Ascending aorta (tissue), 2 donors: ENCODE measurements at places on chromosomes 5 and 9. TPM values are rescaled to one million over a fixed set of nuclear protein-coding genes. Genes with fewer than 3 reads are reported as not detected.
A peak's percentile ranks its signal among the peaks of the same experiment; 100 is the strongest.

Gene S100Z
- total RNA-seq = not detected

Gene MUSK
- total RNA-seq = not detected

Gene PCDHB5
- total RNA-seq = 61.8 TPM

Gene TRIM7
- total RNA-seq = 6.1 TPM

Gene PCDHGA10
- total RNA-seq = 4.4 TPM

Gene IL5
- total RNA-seq = not detected

Gene COL5A1
- total RNA-seq = 99.6 TPM

Gene ANXA1
- total RNA-seq = 261 TPM

Gene VLDLR
- total RNA-seq = 4.9 TPM

GRCh38 chr5:34847056-34847455 lies 8.1 kb downstream of the TTC23L start:
- no peak for DNase-seq
- H3K4me3 ChIP-seq = no peak overlapping the region
- no peaks in the 10 kb centered on the region for H3K36me3 ChIP-seq
- no peak overlapping the region for H3K27ac ChIP-seq
- no peaks in the 10 kb centered on the region for H3K4me1 ChIP-seq
- no peaks in the 10 kb centered on the region for H3K27me3 ChIP-seq

GRCh38 chr9:125556046-125556721 lies 150.8 kb downstream of the MAPKAP1 start:
- H3K4me3 ChIP-seq = no peak overlapping the region
- peaks cover 2% of the 10 kb centered on the region for H3K4me1 ChIP-seq
- H3K27ac ChIP-seq = no peak overlapping the region
- no peaks in the 10 kb centered on the region for H3K27me3 ChIP-seq
- H3K36me3 ChIP-seq = peaks cover 5% of the 10 kb centered on the region

- peaks cover 17% of the 10 kb centered on the region for H3K4me1 ChIP-seq
- no peak for DNase-seq
- no peaks in the 10 kb centered on the region for H3K27me3 ChIP-seq
- no peak overlapping the region for H3K4me3 ChIP-seq
- H3K36me3 ChIP-seq = peaks cover 2% of the 10 kb centered on the region
Measured at GRCh38 chr9:137025517-137025966, 2.5 kb downstream of the ABCA2 start.

- no peak for DNase-seq
- no peak overlapping the region for H3K4me3 ChIP-seq
- no peaks in the 10 kb centered on the region for H3K36me3 ChIP-seq
- H3K27me3 ChIP-seq = no peaks in the 10 kb centered on the region
- no peak overlapping the region for H3K27ac ChIP-seq
Measured at GRCh38 chr9:7676609-7677156, 122.9 kb downstream of the DMAC1 start.

DNA sequence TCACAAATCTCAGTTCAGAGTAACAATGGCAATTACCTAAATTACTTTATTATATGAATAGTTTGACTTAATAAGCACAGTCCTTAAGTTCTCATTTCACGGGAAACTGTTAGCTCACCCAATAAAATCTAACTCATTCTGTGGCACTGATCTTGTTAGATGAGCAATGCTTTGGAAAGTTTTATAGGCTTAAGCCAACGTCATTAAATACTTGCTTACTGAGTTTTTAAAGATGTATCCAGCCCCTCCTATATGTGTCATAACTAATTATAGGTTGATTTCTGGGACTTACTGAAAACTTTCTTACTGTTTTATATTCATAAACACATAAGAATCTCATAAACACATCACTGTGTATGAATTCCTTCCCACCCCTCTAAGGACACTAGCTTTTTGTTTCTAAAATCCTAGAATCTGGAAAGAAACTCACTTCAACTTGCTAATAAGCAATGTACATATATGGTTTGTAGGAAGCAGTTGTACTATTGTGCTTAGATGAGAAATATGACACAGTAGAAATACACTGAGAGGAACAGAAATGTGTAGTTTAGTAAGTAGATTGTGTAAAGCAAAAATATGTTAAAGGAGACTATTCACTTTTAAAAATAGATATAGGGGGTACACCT lies 14.1 kb upstream of the MARCOL start:
- no peaks in the 10 kb centered on the region for H3K36me3 ChIP-seq
- no peak overlapping the region for H3K27ac ChIP-seq
- no peaks in the 10 kb centered on the region for H3K4me1 ChIP-seq
- DNase-seq = no peak
- H3K4me3 ChIP-seq = no peak overlapping the region
- H3K27me3 ChIP-seq = no peaks in the 10 kb centered on the region

DNA sequence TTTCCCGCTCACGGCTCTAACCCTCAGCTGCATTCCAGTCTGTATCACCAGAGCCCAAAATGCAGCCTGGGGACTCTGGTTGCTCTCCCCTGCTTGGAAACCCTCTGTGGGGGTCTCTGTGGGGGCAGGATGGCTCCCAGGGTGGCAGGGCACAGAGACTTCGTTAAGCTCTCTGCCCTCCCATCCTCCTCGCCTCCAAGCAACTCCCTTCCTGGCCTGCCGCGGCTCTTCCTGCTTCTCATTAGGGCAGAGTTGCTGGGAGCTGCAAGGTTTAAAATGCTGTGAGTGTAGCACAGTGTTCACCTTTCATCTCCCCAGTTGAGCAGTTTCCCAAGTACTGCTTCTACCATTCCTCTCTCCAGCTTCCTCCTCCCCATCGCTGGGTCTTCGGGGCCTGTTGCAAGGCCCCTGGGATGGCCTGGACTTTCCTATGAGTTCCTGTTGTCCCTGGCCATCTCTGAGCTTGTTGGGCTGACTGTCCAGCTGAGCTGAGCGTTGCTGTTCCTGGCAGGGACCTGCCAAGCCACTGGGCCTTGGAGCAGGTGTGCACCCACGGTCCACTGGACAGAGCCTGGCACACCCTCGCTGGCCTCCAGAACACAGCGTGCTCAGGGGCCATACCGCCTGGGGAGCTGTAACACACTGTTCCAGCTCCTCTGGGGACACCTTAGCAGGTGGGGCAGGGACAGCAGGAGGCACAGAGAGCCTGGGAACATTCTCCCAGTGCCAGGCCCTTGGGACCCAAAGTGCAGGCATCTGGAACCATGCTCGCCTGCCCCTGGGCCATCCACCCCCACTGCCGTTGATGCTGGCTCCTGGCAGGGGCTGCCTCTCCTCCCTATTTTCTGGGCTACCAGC lies 188.4 kb downstream of the C9orf50 start:
- H3K27ac ChIP-seq = peak overlapping the region; percentile 34
- no peaks in the 10 kb centered on the region for H3K36me3 ChIP-seq
- no peak for DNase-seq
- no peaks in the 10 kb centered on the region for H3K27me3 ChIP-seq

GRCh38 chr9:83032065-83032625 lies 30.8 kb downstream of the RASEF start:
- no peaks in the 10 kb centered on the region for H3K27me3 ChIP-seq
- no peak overlapping the region for H3K4me3 ChIP-seq
- H3K27ac ChIP-seq = no peak overlapping the region
- DNase-seq = no peak
- no peaks in the 10 kb centered on the region for H3K4me1 ChIP-seq

- H3K27me3 ChIP-seq = no peaks in the 10 kb centered on the region
- no peak overlapping the region for H3K4me3 ChIP-seq
- H3K4me1 ChIP-seq = peaks cover 9% of the 10 kb centered on the region
Measured at GRCh38 chr5:59864718-59865117, 28.8 kb downstream of the PDE4D start.

DNA sequence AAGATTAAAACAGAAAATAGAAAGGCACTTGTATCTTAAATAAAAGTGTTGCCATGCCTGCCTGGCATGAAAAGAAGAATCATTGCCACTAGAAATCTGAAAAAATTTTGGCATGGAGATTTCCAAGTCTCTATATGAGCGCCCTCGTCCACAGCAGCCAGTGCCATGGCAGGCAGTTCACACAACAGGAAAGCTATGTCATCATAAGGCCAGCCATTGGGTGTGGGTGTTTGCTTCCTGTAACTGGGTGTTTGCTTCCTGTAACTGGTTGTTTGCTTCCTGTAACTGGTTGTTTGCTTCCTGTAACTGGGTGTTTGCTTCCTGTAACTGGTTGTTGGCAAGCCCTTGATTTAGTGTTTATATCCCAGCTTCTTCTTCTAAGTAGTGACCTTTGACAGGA lies 446.7 kb downstream of the IRX1 start:
- H3K4me3 ChIP-seq = no peak overlapping the region
- no peaks in the 10 kb centered on the region for H3K4me1 ChIP-seq
- no peak for DNase-seq
- H3K27ac ChIP-seq = peak overlapping the region; percentile 51
- H3K27me3 ChIP-seq = no peaks in the 10 kb centered on the region

DNA sequence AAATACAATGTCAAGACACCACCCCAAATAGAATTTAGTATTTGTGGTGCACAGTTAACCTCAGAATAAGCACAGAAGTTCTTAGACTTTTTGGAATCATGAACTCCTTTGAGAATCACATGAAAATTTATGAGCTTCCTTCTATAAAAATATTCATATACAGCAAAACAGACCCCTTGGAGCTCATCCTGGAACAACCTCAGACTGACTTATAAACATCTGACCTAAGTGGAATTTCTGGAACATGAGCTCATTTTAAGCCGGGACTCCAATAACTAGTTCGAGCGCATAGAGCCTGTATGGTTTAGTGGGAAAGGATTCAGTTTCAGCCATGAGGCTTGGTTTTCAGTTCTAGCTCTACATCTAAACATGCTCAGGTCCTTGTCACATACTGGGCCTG lies 192.3 kb downstream of the DEPDC1B start:
- H3K36me3 ChIP-seq = no peaks in the 10 kb centered on the region
- no peaks in the 10 kb centered on the region for H3K4me1 ChIP-seq
- DNase-seq = no peak
- no peak overlapping the region for H3K4me3 ChIP-seq
- peak overlapping the region; percentile 71 for H3K27ac ChIP-seq

- H3K27ac ChIP-seq = peak overlapping the region; percentile 86
- peaks cover 14% of the 10 kb centered on the region for H3K36me3 ChIP-seq
- peak overlapping the region; percentile 31 for H3K4me3 ChIP-seq
- peaks cover 5% of the 10 kb centered on the region for H3K4me1 ChIP-seq
Measured at GRCh38 chr5:142118155-142118686, 9.6 kb downstream of the NDFIP1 start.

- no peak for DNase-seq
- H3K27me3 ChIP-seq = no peaks in the 10 kb centered on the region
- H3K27ac ChIP-seq = no peak overlapping the region
- H3K4me1 ChIP-seq = no peaks in the 10 kb centered on the region
- H3K36me3 ChIP-seq = no peaks in the 10 kb centered on the region
Measured at GRCh38 chr9:71824257-71824656, 55.9 kb upstream of the CEMIP2 start.

GRCh38 chr5:102411-103043 lies 10.6 kb downstream of the PLEKHG4B start:
- no peaks in the 10 kb centered on the region for H3K36me3 ChIP-seq
- H3K4me3 ChIP-seq = no peak overlapping the region
- DNase-seq = no peak

DNA sequence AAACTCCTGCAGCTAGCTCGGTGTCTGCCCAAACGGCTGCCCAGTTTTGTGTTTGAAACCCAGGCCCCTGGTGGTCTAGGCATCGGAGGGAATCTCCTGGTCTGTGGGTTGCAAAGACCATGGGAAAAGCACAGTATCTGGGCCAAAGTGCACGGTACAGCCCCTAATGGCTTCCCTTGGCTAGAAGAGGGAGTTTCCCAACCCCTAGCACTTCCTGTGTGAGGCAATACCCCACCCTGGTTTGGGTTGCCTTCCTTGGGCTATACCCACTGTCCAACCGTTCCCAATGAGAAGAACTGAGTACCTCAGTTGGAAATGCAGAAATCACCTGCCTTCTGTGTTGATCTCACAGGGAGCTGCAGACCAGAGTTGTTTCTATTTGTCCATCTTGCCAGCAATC lies 41.8 kb downstream of the CAVIN4 start:
- no peak overlapping the region for H3K27ac ChIP-seq
- no peaks in the 10 kb centered on the region for H3K27me3 ChIP-seq
- H3K4me1 ChIP-seq = no peaks in the 10 kb centered on the region
- H3K36me3 ChIP-seq = no peaks in the 10 kb centered on the region
- DNase-seq = no peak
- H3K4me3 ChIP-seq = no peak overlapping the region

GRCh38 chr9:134162212-134162775 lies 2.1 kb downstream of the RNU6ATAC start:
- H3K4me1 ChIP-seq = peaks cover 8% of the 10 kb centered on the region
- DNase-seq = no peak
- H3K27ac ChIP-seq = no peak overlapping the region

GRCh38 chr5:120091376-120091948 lies 372.6 kb upstream of the PRR16 start:
- H3K27ac ChIP-seq = no peak overlapping the region
- no peaks in the 10 kb centered on the region for H3K36me3 ChIP-seq
- H3K27me3 ChIP-seq = no peaks in the 10 kb centered on the region
- no peaks in the 10 kb centered on the region for H3K4me1 ChIP-seq

DNA sequence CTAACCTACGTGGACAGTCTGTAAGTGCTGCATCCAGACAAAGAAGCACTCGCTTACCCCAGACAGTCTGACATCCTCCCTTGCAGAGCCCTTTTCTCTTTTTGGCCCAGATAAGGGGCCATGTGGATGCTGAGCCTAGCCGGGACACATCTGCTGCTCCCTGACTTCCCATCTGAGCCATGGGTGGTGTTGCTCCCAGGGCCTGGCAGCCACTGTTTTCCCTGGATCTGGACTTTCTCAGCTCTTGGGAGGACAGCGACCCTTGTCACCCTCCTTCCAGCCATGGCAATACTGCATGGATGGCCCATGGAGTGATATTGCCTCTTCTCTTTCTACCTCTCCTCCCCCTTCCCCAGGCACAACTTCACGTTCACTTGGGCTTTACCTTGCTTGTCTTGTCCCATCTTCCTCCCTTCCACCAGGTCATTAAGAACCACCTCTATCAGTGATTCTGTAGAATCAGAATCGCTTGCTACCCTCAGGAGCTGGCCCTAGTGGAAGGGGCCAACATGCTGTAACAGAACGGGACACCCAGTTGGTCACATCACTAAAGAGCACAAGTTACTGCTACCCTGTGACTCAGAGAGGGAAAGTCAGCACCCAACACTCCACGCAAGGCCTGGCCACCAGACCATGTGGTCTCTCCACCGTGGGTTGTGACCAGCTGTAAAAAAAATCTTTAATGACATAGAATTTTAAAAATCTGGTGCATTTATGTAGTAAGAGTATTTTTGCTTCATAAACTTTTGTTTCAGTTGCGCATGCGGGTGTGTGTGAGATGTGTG lies 4.4 kb downstream of the NEURL1B start:
- no peaks in the 10 kb centered on the region for H3K27me3 ChIP-seq
- H3K36me3 ChIP-seq = no peaks in the 10 kb centered on the region
- H3K27ac ChIP-seq = no peak overlapping the region
- no peak overlapping the region for H3K4me3 ChIP-seq
- no peak for DNase-seq

GRCh38 chr5:121982146-121982892 lies 20.5 kb downstream of the SRFBP1 start:
- H3K4me3 ChIP-seq = no peak overlapping the region
- H3K27ac ChIP-seq = no peak overlapping the region
- no peaks in the 10 kb centered on the region for H3K36me3 ChIP-seq
- no peaks in the 10 kb centered on the region for H3K27me3 ChIP-seq
- H3K4me1 ChIP-seq = peaks cover 2% of the 10 kb centered on the region

GRCh38 chr5:140631831-140632365 lies 1.1 kb downstream of the CD14 start:
- no peaks in the 10 kb centered on the region for H3K27me3 ChIP-seq
- H3K36me3 ChIP-seq = no peaks in the 10 kb centered on the region
- no peak for DNase-seq
- peak overlapping the region; percentile 30 for H3K27ac ChIP-seq
- H3K4me1 ChIP-seq = peaks cover 4% of the 10 kb centered on the region
